ENCODE measurements at places on chromosomes 6 and 20.

DNA sequence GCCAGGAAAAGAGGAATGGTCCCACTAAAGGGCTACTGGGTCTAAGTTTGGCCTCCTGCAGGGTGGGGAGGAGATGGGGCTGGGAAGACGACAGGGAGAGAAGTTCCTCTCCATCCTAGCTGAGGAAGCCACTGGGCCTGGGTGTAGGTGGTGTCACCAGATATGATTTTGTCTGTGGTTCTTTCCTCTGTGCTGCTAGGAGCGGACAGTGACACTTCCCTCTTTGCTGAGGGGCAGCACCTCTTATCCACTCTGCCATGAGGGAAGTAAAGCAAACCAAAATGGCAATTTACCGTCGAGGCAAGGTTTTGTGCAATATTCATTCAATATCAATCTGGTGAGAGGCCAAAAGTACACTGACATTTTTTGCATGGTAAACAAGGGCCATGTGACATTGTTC, 33.0 kb upstream of the NR2E1 start:
- DNase-seq: no peak

GRCh38 chr20:58146081-58146745, 82.2 kb downstream of the ANKRD60 start:
- no peak for DNase-seq

GRCh38 chr6:14726816-14727493, 518.9 kb upstream of the JARID2 start:
- no peak for DNase-seq

- no peak for DNase-seq
Measured at GRCh38 chr6:65229825-65230224, 477.2 kb downstream of the EYS start.

GRCh38 chr6:105226598-105227294, 46.9 kb upstream of the POPDC3 start:
- DNase-seq: no peak

GRCh38 chr20:49260218-49260617, 17.6 kb downstream of the ZNFX1 start:
- DNase-seq: no peak

DNA sequence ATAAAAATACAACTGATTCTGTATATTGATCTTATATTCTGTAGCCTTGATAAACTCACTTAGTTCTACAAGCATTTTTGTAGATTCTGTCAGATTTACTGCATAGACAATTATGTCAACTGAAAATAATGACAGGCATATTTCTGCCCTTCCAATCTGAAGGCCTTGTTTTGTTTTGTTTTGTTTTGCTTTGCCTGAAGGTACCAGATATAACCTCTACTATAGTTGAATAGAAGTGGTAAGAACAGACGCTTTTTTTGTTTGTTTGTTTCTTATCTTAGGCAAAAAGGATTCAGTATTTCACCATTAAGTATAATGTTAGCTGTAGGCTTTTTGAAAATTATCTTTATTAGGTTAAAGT, 64.6 kb upstream of the RSPO3 start:
- no peak for DNase-seq

DNA sequence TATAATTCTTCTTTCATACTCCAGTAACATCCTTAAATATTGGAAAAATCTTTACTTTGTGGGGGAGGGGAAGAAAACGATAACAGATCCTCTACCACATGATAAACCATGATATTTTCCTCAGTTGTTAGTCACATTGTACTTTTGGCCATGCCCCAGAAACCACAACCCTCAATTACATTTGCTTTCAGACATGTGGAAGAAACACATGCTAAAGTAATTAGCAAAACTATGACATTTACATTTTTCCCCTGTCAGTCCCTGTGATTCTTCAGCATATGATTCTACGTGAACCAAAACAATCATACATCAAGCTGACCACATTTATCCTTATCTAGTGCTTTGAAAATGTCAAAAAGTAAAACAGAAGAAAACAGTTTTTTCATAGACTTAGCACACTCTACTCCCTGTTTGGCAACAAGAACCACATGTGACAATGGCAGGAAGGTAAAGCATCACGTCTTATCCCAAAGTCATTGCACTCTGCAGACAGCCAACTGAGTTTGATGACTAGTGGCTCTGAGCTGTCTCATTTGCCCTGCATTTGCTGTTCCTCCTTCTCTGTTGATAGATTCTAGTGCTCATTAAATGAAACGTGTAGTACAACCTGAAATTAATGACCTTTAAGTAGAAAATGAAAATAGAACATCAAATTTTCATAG, 505.8 kb upstream of the MARCKS start:
- DNase-seq: no peak

GRCh38 chr20:8678098-8678776, 390.6 kb upstream of the PLCB4 start:
- no peak for DNase-seq

GRCh38 chr6:130000526-130001421, 17.6 kb upstream of the L3MBTL3 start:
- no peak for DNase-seq

DNA sequence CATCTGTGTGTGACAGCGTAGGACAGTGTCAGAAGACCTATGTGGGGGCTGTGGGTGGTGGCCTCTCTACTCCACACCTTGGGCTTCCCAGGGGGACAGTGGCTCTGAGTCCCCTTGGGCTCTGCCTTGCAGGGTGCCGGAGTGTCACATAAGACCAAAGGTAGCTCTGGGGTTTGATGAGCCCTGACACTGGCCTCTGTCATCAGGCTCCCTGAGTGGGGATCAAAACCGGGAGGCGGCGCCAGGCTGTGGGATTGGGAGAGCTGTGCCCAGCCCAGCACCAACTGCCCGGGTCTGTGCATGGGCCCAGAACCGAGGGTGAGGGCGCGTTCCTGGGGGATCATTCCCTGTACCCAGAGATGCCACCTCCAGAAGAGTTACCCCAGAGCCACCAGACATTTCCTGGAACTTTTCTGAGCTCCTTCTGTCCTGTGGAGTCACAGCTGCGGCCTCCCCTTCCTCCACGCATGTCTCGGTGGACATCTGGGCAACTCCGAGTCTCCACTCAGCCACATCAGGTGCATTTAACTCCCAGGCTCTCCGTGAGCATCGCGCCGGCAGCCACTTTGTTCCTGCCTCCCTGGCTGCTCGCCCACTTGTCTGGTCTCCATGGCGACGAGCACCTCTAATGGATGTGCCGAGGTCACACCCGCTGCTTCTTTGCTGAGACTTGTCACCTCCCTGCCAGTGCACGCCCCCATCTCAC, 94.7 kb downstream of the TMEM242 start:
- DNase-seq: no peak

- DNase-seq: no peak
Measured at GRCh38 chr6:111980143-111980542, 73.8 kb upstream of the CCN6 start.

DNA sequence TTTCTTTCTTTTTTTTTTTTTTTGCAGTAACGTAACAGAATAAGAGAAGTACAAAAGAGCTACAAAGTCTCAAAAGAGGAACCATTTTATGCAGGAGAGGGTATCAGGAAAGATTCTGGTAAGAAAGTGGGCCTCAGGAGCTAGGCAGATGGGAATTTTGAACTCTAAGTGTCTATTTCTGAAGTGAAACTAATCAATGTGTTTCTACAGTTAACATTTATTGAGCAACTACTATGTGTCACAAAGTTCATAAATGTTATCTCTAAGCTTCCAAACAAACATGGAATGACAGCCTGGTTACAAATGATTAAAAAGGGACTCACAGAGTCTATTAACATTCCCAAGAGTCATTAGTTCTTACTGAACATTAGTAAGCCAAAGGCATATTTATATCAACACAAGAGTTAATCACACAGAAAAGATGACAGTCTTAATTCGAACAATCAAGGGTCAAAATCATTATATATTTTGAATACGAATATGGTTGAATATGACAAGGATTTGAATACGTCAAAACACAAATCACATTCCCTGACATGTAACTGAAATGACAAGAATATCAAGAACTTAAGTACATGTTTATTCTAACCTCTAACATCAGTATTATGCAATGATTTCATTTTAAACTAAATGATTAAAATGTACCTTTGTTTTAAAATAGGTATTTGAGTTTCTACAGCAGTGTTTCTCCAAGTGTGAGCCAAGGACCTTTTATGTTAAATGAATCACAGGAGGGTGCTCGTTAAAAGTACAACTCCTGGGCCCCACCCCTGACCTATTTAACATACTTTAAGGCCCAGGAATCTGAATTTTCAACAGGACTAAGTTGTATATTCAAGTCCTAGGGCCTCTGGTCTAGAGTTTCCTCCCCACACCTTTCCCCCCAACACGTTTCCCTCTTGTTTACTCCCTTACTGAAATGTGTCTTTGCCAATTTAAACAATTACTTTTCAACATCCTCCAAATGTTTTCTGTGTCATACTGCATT, 89.7 kb downstream of the ATXN1 start:
- DNase-seq: no peak

DNA sequence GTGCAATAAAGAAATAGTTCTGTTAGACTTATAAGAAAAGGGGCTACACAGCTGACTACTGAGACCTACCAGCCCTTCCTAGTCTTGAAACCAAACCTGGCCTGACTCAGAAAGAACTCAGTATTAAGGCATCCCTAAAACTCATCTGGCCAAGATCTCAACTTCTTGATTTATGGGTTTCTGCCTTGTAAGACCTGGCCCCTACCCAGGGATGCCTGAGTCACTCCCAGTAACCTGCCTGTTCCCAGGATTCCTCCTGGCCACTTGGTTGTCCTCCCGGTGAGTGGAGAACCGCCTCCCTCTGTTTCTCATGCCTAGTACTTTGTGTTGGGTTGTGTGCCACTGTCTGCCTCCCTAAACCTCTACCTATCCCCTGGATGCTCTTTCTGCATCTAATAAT, 189.4 kb upstream of the PREP start:
- no peak for DNase-seq

- no peak for DNase-seq
Measured at GRCh38 chr20:58043236-58044140, 185.0 kb downstream of the ANKRD60 start.

- DNase-seq: no peak
Measured at GRCh38 chr20:20802328-20802727, 89.9 kb upstream of the RALGAPA2 start.

- no peak for DNase-seq
Measured at GRCh38 chr20:5211803-5212714, 85.3 kb downstream of the CDS2 start.

- DNase-seq: no peak
Measured at GRCh38 chr6:106477146-106477545, 116.6 kb downstream of the CRYBG1 start.

GRCh38 chr6:166223079-166223478, 55.4 kb upstream of the TBXT start:
- DNase-seq: no peak

DNA sequence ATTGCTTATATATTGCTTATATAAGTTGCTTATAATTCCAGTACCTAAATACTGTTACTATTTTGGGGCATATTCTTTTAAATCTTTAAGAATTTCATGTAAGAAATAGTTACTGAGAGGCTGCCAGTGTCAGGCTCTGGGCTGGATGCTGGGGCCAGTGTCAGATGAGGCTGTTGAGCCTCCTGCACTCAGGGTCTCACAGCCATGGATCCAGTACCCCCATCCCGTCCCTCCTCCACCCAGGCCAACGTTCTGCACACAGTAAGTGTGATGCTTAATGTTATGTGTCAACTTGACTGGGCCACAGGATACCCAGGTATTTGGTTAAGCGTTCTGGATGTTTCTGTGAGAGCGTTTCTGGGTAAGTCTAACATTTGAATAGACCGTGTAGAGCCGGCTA, 119.5 kb upstream of the PMEPA1 start:
- no peak for DNase-seq

GRCh38 chr20:41034239-41034638, 5.6 kb downstream of the TOP1 start:
- no peak for DNase-seq

- no peak for DNase-seq
Measured at GRCh38 chr6:43170417-43170930, 595 bp upstream of the SRF start.

- no peak for DNase-seq
Measured at GRCh38 chr6:31879901-31880300, 1.1 kb upstream of the SLC44A4 start.

Data from GOT3 (cell line).